Activated CD4-positive, alpha-beta T cell treated with anti-CD3 and anti-CD28 coated beads, Interleukin-2, amount 10 ng/mL, durations not matched to agents 24 days and 14 days (primary cell): ENCODE measurements at places on chromosomes 16 and 17. TPM values are rescaled to one million over a fixed set of nuclear protein-coding genes. Genes with fewer than 3 reads are reported as not detected.

DNA sequence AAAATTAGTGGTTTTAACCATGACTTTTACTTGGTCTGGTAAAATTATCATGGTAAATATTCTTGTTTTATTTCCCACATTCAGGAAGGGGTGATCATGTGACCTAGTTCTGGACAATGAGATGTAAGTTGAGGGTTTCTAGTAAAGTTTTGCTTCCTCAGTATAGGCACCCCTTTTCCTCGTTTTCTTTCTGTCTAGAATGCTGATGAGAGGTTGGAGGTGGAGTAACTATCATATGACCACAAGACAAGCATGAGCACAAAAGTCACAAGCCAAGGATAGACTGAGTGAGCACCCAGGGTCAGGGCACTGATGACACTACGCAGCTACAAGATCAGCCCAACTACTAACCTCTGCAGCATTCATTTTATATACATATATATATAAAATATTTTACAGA lies 53.9 kb downstream of the MYO1D start:
- no peak for DNase-seq
- no peak overlapping the region for H3K27ac ChIP-seq
- H3K4me3 ChIP-seq = no peak overlapping the region
- peaks cover 41% of the 10 kb centered on the region for H3K27me3 ChIP-seq
- peaks cover 2% of the 10 kb centered on the region for H3K36me3 ChIP-seq
- peaks cover 6% of the 10 kb centered on the region for H3K4me1 ChIP-seq

The TBC1D26 gene
- total RNA-seq = not detected in 2 replicates

The ZP2 gene
- not detected in 2 replicates for total RNA-seq

GRCh38 chr16:17133851-17134250 lies 336.9 kb downstream of the XYLT1 start:
- H3K36me3 ChIP-seq = peaks cover 64% of the 10 kb centered on the region
- no peak overlapping the region for H3K27ac ChIP-seq

GRCh38 chr16:58034774-58035173 lies 9.2 kb downstream of the MMP15 start:
- no peaks in the 10 kb centered on the region for H3K36me3 ChIP-seq
- H3K27ac ChIP-seq = no peak overlapping the region
- DNase-seq = no peak
- H3K4me1 ChIP-seq = no peaks in the 10 kb centered on the region
- no peak overlapping the region for H3K4me3 ChIP-seq
- H3K27me3 ChIP-seq = peaks cover 1% of the 10 kb centered on the region

- peaks cover 88% of the 10 kb centered on the region for H3K4me1 ChIP-seq
- H3K27ac ChIP-seq = peak overlapping the region; percentile 87
- no peak overlapping the region for H3K4me3 ChIP-seq
- DNase-seq = no peak
- no peaks in the 10 kb centered on the region for H3K27me3 ChIP-seq
Measured at GRCh38 chr16:89439659-89440058, 50.7 kb downstream of the ANKRD11 start.

The PRSS22 gene
- not detected in 2 replicates for total RNA-seq

The CBX1 gene
- total RNA-seq = 61.3 and 64.6 TPM in 2 replicates

- H3K27me3 ChIP-seq = no peaks in the 10 kb centered on the region
- no peak overlapping the region for H3K27ac ChIP-seq
- DNase-seq = no peak
- no peak overlapping the region for H3K4me3 ChIP-seq
Measured at GRCh38 chr16:12468552-12468951, 335.1 kb downstream of the CPPED1 start.

The KCNG4 gene
- total RNA-seq = not detected in 2 replicates

- H3K36me3 ChIP-seq = no peaks in the 10 kb centered on the region
- H3K27ac ChIP-seq = no peak overlapping the region
- no peak overlapping the region for H3K4me3 ChIP-seq
- DNase-seq = no peak
- H3K4me1 ChIP-seq = no peaks in the 10 kb centered on the region
- H3K27me3 ChIP-seq = peaks cover 7% of the 10 kb centered on the region
Measured at GRCh38 chr17:31425282-31426040, 34.0 kb downstream of the RAB11FIP4 start.

The METTL9 gene
- 65.6 and 66.7 TPM in 2 replicates for total RNA-seq

DNA sequence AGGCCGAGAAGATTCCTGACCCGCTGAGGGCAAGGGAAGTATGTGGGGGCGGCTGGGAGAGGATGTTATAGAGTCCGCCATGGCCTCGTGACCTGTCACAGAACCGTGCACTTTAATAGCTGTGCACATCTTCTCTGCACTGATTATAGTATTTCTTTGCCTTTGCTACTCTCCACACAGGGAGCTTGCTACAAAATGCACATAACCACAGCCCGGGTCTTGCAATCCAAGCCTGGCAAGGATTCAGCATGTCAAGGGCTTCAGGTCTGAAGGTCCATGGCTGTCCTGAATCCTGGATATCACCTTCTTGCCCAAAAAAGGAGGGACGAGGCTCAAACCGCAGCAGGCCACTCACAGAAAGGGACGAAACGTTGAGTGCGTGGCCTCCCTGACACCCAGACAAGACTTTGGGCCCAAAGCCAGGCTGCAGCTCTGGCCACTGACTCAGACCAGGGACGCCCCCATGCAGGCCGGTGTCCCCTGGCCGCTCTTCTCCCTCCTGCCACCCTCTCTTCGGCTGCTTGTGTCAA lies 43.7 kb downstream of the USP22 start:
- H3K4me1 ChIP-seq = peaks cover 33% of the 10 kb centered on the region
- peaks cover 34% of the 10 kb centered on the region for H3K36me3 ChIP-seq
